Tongue (tissue), 3 donors: ENCODE measurements at places on chromosomes 7 and 10.

- DNase-seq: no peak
Measured at GRCh38 chr7:80783678-80784327, 135.0 kb downstream of the SEMA3C start.

DNA sequence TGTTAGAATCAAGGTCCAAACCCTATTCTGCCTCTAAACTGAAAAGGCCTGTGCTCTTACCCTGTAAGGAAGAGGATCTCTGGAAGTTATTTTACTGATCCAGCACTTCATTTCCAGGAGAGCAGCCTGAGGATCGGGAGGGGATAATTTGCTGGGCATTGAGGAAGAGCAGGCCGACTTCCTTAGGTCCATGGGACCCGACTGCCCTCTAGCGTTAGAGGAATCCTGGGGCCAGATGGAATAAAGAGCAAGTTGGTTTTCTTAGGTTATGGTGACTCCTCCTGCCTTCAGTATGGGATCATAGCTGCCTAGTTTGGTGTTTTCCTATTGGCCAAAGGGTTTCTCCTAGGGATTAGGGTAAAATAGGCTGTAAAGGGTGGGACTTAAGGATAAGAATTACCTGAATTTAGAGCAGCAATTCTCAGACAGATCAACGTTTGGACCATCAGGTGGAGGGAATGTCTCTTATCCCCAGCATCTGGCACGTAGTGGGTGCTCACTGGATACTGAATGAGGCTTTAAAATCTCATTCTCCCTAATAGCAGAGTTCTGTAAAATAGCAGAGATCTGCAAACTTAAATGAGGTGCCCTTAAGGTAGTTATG, 40.0 kb upstream of the SORBS1 start:
- DNase-seq: peak; percentile 95

DNA sequence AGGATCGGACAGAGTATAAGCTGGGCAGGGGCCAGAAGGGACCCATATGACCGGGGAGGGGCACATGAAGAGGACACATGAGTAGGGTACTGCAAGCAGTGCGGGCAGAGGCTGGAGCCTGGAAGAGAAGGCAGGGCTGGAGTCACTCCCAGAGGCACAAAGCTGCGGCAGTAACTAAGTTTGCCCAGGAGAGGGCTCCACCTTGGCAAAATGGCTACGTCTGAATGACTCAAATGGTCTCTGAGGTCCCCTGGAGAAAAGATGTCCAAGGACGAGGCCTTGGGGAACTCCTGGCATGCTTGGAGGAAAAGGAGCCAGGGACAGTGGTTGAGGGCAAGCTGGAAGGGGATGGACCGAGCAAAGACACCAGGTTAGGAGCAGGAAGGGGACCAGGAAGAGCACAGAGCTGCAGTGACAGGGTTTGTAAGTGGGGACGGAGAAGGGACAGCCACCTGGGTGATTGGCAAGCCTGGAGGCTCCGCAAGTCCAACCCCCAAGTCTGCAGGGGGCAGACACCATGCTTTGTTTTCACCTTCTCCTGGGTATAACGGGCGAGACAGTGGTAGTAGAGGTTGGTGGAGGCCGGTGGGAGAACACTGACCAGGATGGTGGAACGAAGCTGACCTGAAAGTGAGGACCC, 43.1 kb upstream of the LBX1 start:
- peak; percentile 83 for DNase-seq

GRCh38 chr7:13262929-13263530, 575.6 kb downstream of the ARL4A start:
- DNase-seq: peak; percentile 69
